ENCODE measurements at places on chromosomes 6 and 20. TPM values are rescaled to one million over a fixed set of nuclear protein-coding genes. Genes with fewer than 3 reads are reported as not detected.
A peak's percentile ranks its signal among the peaks of the same experiment; 100 is the strongest.

- no peak for DNase-seq
These were observed 163.2 kb upstream of the OLIG3 start for GRCh38 chr6:137657351-137657911.

DNA sequence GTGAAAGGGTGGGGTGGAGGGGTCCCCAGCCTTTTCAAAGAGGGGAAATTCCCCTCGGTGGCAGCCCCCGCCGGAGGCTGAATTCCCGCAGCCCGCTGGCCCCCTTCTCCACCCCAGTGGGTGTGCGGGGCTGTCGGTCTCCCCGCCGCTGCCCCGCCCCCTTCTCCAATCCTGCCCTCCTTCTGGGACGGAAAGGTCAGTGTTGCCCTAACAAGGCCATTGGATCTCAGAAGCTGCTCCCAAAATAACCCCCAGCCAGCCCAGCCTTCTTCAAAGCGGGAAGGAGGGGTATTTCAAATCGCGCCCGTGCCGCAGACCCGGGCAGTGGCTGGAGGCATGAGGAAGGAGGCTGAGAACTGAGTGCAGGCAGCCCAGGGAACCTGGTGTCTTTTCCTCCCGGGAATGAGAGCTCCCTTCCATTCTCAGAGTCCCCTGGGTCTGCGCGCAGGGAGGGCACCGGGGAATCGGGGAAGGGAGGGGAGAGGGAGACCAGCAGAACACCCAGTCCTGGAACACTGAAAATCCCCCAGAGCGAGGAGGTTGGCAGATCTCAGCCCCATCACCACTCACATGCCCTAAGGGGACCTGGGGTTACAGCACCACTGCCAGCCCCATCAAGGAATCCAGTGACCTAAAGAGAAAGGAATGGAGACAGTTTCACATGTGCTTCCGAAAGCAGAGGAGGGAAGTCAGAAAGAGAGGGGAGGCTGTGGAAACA, at the start of gene JPH2:
Gene JPH2 (minus strand): TSS at position 135 of the 718 bp plus-strand sequence. CDS start 483 bp downstream, outside the sequence.
- no peak for DNase-seq

- DNase-seq: no peak
These were observed 7.8 kb downstream of the RWDD1 start for GRCh38 chr6:116579143-116579542.

GRCh38 chr20:58478141-58478805, 36.9 kb downstream of the APCDD1L start:
- DNase-seq: no peak

- no peak for DNase-seq
These were observed 70.8 kb downstream of the TFAP2B start for GRCh38 chr6:50889497-50889896.

GRCh38 chr6:21132856-21133838, 460.4 kb upstream of the SOX4 start:
- DNase-seq: no peak

GRCh38 chr20:15596220-15596890, 976.9 kb downstream of the KIF16B start:
- no peak for DNase-seq

GRCh38 chr6:7959453-7959852, 48.9 kb upstream of the TXNDC5 start:
- no peak for DNase-seq

GRCh38 chr20:19725814-19726525, 32.1 kb upstream of the RIN2 start:
- DNase-seq: no peak

DNA sequence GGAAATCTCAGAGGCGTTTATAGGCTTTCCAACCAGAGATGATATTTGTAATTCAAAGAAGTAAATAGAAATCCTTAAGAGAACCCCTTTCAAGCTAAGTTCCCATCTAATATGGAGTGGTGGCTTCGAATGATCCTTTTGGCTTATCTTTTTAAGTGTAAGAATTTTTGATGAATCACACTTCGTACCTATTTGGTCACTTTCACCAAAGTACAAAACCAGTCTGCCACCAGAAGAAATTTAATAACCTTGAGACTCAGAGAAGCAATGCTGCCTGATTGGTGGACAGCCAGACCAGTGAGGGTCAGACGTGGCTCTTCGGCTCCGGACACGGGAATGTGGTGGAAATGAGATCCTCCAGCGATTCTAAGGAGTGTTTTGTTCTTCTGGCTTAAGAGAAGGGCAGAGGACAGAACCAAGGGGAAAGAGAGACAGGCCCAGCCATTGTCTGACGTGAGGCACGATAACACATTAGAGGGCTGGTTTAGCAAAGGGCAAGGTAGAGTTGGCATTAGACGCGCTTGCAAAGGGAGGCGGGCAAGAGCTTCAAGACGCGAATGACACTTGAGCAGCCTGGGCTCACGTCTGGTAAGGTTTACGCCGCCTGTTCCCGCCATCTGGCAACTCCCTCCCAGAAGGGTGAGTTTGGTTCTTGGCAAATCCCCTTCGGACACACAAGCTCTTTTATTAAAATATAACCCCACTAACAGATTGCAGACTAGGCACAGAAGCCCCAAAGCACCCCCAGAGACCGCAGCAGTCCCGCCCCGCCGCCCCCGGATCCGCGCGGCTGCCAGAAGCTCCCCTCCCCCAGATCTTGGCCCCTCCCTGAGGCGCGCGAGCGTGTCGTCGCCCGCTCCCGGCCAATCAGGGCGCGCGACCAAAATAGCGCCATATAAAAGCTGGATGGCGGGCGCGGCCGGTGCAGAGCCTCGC, 50.0 kb upstream of the EZR start:
- peak; percentile 98 for DNase-seq

GRCh38 chr20:5127859-5128424, 1.1 kb downstream of the CDS2 start:
- no peak for DNase-seq

The CST5 gene
- total RNA-seq: not detected
